ENCODE measurements at places on chromosomes 12 and 14. TPM values are rescaled to one million over a fixed set of nuclear protein-coding genes. Genes with fewer than 3 reads are reported as not detected.

The B4GALNT1 gene
- total RNA-seq, result 1.3 TPM

DNA sequence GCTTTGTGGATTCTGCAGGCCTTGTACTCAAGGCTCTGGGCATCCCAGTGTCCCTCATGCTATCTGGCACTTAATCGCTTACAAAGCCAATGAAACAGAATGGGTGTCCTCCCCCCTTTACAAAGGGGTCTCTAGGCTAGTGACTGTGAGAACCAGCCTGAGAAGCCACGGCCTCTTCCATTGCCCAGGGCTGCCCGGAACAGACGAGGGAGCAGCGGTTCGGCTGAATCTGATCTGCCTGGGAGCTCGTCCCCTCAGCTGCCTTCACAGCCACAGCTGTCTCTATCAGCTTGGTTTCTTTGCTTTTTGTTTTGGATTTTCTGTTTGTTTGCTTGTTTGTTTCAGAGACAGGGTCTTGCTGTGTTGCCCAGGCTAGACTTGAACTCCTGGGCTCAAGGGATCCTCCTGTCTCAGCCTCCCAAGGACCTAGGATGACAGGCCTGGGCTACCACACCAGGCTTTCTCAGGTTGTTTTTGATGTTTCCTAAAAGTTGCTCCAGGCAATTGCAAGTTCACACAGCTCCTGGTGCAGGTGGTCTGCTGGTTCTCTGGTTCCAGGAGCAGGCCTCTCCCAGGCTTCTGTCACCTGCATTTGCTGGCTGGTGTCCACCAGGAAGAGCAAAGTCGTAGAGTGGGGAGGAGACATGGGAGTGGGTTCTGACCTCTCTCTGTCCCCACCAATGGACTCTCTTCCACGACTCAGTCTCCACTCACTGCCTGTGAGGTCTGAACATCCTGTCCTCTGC is 10.9 kb upstream of the RIN3 start:
- no peak for DNase-seq

The TCP11L2 gene
- total RNA-seq, result 48.9 TPM

DNA sequence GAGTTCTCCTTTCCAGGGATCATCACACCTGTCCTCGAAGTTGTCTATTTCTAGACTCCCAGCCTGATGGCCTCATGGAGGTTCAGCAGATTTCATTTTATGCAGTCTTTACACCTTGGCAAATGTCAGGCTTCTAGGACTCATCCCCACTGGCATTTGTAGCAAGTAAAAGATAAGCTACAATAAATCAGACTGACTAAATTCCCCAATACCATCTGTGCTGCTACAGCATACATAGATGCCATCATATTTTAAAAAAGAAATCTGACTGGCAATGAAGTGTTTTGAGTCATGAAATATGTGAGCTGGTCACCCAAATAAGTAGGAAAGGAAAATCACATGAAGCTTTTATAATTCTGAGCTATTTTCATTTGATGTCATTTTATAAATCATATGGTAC is 55.3 kb downstream of the KCNC2 start:
- DNase-seq, result no peak

The SLC48A1 gene
- 73.1 TPM for total RNA-seq

DNA sequence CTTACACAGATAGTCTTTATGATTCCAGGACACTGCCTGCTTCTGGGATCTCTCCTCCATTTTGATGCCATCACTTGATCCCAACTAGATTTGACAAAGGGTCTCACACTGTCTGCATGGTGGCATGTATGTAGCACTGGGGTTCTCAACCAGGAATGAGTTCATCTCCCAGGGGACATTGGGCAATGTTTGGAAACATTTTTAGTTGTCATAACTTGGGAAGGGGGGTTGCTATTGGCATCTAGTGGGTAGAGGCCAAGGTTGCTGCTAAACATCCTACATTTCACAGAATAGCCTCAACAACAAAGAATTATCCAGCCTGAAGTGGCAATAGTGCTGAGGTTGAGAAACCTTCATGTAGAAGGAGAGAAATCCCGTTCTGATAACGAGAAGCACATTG is 376.2 kb downstream of the DPF3 start:
- no peak for DNase-seq

DNA sequence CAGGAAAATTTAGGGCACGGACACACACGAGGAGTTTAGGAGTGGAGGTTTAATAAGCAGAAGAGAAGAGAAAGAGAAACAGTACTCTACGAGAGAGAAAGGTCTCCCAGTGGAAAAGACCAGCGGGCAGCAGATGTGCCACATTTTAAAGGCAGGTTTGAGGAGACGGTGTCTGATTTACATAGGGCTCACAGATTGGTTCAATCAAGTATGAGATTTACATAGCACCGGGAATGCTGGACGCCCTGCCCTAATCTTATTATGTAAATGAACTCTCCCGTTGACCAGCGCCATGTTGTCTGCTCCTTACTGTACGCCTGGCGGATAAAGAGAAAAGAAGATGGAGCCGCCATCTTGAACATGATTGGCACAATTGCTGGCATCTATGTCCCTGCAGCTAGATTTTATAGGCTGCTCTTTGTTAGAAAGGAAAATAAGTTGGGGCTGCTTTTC is 17.9 kb downstream of the NFKBIA start:
- no peak for DNase-seq

The NGB gene
- not detected for total RNA-seq

GRCh38 chr12:90794212-90794611 is 160.8 kb downstream of the CCER1 start:
- DNase-seq, result no peak

GRCh38 chr14:61048640-61049039 is 67.6 kb downstream of the SLC38A6 start:
- DNase-seq, result no peak

The COPS7A gene
- total RNA-seq, result 61.4 TPM

The ENDOU gene
- not detected for total RNA-seq

GRCh38 chr14:97046967-97047366 is 249.8 kb downstream of the VRK1 start:
- no peak for DNase-seq

The ARHGEF25 gene
- total RNA-seq, result 26.2 TPM

- peak; percentile 85 for DNase-seq
Measured at GRCh38 chr14:100239840-100240667, 1.1 kb downstream of the YY1 start.

The ZC2HC1C gene
- total RNA-seq, result 3.9 TPM

DNA sequence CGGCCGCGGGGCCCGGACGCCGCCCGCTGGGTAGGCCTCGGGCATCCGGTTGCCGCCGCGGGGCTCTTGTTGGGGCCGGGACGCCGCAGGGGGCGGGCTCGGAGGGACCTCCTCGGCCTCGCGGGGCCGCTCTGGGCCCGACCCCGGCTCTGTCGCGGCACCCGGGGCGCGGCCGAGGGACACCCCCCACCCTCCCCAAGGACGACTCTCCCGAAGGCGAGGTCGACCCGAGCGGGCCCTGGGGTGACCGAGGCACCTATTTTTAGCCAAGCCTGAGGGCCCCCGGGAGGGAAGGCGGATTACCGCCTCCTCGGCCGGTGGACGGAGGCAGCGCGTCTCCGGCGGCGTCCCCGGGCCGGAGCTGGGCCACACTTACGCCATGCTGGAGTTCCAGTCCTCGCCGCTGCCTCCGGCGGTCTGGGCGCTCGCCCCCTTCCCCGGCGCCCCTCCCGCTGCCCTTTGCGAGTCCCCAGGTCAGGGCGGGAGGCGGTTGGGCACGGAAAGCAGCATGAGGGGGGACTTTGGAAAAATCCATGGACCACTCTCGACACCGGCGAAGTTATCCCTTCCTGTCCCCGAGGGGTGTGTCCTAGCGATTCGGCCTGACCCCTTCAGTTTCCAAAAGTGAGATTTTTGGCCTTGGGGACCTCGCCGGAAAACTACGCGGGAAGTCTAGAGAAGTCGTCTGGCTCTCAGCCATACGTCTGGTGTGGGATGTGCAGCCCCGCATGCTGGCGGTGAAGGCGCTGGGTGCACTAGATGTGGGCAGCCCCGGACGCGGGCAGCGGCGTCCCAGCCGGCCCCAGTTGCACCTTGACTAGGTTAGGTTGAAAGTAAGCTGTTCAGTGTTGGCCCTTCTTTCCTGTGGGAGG is 699 bp downstream of the KTN1 start:
- peak; percentile 16 for DNase-seq

DNA sequence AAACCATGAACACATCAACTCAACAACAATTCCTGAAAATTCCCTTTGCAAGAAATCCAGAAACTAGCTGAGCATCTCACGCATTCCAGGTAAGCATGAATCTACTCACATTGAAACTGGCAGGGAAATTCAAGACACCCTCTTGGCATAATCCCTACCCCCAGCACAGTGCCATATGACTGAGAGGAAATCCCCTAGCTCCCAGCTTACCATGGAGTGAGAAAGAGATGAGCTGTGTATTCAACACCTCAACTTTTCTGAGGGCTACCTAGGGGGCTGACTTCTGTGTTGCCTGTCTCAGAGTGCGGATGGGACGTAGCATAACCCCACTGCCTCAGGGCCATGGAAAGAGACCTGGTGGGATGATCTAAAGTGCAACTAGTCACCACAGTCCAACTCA is 37.7 kb upstream of the GPR132 start:
- DNase-seq, result no peak

GRCh38 chr12:74988156-74988555 is 221.5 kb downstream of the KCNC2 start:
- no peak for DNase-seq

The LMO3 gene
- 8.1 TPM for total RNA-seq

The AGAP2 gene
- 2.6 TPM for total RNA-seq

DNA sequence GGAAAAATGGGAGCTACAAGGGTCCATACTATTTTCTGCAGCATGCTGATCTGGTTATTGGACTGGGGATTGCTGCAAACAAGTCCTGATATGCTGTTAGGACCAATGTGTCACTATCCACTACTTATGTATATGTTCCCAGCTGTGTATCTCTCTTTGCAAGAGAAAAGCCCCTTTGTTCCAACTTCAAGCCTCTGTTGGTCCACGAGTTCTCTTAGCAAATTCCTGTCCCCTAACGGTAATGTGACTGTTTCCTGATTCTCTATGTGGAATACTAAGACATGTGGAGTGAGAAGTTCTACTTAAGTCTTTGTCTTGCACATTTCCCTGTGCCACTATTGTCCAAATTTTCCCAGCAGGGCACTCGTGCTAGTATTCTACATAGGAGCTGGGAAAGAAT is 557.7 kb downstream of the FSCB start:
- no peak for DNase-seq

The CPNE6 gene
- total RNA-seq, result 2.2 TPM

DNA sequence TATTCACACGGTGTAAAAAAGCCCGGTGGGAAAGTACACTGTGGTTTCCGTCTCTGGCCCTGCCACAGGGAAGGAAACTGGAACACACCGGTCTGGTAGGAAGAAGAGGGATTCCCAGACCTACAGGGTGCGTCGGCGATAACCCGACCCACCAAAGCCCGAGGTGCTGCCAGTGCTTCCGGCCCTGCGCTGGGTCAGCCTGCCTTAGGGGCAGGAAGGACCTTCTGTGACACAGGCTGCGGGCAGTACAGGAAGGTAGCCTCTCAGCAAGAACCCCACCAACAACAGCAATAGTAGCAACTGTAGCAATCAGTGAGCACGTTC is 169.5 kb upstream of the FKBP4 start:
- no peak for DNase-seq

GRCh38 chr14:32531942-32532515 is 202.9 kb downstream of the AKAP6 start:
- DNase-seq, result no peak

The MMP19 gene
- 5.2 TPM for total RNA-seq

DNA sequence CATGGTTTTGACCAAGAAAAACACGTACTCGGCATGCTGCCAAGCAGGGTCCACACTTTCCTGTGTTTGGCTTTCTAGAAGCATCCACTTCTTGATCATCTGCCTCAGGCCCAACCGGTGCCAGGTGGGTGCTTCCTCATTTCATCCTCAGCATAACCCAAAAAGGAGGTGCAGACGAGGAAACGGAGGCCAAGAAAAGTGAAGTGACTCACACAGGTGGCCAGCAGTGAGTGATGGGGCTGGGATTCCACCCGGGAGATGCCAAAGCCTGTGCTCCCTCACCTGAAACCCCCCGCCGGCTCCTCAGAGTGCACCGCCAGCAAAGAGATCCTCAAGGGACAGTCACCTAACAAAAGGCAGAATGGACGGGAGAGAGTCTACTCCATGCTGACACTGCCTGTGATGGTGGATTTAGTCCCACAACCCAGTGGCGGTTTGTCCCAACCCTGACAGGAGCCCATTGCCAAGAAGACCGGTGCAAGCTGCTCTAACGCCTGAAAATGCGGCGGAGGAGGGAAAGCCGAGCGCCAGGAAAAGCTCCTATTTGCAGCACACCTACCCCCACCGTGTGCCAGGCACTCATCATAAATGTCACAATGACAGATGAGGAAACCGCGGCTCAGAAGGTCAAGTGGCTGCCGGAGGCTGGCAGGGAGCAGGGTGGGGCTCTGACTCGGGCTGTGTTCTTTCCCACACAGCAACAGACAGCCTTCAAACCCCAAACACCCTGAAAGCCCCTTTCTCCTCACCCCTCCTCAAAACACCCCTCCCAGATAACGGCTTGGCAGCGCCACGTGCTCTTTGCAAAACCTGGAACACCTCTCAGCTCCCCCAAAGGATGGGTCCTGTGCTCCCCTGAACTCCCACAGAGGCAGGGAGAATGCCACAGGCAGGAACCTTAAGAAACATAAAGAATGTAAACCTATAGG is 18.8 kb downstream of the BCL11B start:
- no peak for DNase-seq

The ZNF641 gene
- total RNA-seq, result 29.9 TPM

DNA sequence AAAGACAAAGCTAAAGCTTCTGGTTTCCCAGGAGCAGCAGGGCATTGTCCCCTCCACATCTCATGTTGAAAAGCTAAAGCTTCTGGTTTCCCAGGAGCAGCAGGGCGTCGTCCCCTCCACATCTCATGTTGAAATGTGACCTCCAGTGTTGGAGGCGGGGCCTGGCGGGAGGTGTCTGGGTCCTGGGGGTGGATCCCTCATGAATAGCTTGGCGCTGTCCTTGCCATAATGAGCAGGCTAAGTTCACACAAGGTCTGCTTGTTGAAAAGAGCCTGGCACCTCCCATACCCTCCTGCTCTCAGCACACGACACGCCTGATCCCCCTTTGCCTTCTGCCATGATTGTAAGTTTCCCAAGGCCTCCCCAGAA is 123.7 kb downstream of the PIWIL1 start:
- no peak for DNase-seq

The SLCO1A2 gene
- not detected for total RNA-seq

- DNase-seq, result peak; percentile 62
Measured at GRCh38 chr14:90383731-90384542, 12.9 kb upstream of the CALM1 start.

DNA sequence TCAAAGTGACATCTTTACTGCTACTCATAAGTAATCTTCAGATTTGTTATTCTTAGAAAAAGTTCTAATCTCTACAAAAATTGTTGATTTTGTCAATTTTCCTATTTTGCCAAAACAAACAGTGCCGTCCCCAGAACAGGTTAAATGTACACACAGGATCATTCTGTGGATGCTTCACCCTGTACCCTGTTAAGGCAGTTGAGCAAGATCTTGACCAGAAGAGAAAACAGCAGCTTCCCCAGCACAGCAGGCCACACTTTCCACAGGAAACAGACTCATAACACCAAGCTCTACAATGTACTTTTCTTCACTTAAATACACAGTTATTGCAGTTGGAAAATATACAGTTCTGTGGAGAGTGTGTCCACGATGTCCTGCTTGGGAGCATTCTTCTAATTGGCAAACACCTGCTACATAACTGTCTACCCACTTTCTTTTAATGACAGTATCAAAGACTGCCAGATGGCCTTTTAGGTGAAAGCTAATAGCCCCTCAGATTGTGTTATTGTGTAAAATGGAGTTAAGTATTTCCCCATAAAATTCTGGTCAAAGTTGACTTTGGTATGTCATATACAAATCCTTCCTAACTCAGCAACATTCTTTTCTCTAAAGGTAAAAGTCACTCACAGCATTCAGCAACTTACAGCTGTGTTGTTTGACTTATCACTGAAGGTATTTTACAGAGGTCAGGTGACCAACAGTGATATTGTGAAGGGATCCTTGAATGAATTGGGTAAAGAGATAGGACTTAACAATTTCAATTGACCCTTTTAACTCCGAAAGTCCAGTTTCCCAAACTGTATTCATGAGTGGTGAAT is 77.0 kb downstream of the SEC23A start:
- DNase-seq, result no peak

Data from mucosa of gallbladder (tissue), 1 donor.